Nephron progenitor cell (in vitro differentiated cells): ENCODE measurements at places on chromosomes 16 and 17.

GRCh38 chr16:31196324-31197088 is 6.1 kb downstream of the PYCARD start:
- DNase-seq, result no peak

GRCh38 chr16:73125850-73126524 is 78.1 kb upstream of the ZFHX3 start:
- no peak for DNase-seq

- DNase-seq, result no peak
Observed at GRCh38 chr17:49952912-49953497, 16.0 kb upstream of the DLX4 start.

DNA sequence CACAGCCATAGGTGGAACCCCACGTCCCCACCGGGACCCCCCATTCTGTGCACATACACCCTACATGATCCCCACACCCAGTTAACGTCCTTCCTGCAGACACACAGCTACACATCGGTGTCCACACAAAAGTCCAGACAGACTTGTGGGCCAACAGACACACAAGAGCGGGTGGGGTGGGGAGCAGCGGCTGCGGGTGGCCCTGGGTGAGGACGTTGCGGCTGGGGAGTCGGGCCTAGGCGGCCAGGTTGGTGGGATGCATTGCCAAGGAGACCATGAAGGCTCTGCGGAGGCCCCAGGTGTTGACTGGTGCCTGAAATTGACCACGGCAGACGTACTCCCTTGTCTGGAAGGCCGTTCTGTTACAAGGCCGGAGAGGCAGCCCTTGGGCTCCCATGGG is 8.7 kb upstream of the DPEP1 start:
- no peak for DNase-seq

- no peak for DNase-seq
Observed at GRCh38 chr16:10511829-10512228, 68.6 kb downstream of the EMP2 start.

GRCh38 chr17:6259899-6260298 is 175.0 kb downstream of the AIPL1 start:
- DNase-seq, result no peak
